Head of caudate nucleus (tissue), 42 donors: ENCODE measurements at places on chromosomes 11 and 22.

DNA sequence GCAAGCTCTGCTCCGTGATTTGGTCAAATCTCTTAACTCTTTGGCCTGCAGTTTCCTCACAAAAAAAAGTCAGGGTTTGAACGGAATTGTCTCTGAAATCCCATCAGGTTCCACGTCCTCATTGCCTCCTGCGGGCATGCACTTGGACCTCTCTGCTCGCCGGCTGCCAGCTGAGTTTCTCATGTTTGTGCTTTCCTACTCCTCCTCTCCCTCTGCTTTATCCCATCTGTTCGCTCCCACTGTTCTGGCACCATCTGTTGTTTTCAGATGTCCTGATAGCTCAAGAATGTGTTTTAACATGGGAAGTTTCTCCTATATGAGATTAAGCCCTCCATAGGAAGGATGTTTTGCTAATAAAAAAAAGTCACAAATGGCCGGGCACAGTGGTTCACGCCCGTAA is 49.4 kb upstream of the ARHGAP42 start:
- no peak for DNase-seq

GRCh38 chr11:114194702-114195101 is 101.5 kb upstream of the NNMT start:
- no peak for DNase-seq

GRCh38 chr11:62905927-62906531 is 15.1 kb downstream of the CHRM1 start:
- peak; percentile 82 for DNase-seq

DNA sequence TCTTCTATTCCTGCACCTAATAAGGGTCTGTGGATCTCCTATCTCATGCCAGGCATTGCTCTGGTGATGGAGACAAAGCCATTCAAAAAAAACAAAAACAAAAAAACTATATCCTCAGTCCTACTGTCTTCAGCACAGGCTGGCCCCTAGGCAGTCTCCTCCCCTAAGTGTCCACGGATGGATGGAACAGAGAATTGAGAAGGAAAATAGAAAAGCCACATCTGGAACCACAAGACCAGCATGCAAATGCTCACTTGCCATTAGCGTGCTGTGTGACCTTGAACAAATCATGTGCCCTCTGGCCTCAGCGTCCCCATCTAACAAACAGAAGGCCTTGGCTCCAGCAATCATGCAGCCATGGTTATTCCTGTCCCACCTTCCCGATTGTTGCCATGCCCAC is 32.7 kb upstream of the CD82 start:
- DNase-seq = no peak

DNA sequence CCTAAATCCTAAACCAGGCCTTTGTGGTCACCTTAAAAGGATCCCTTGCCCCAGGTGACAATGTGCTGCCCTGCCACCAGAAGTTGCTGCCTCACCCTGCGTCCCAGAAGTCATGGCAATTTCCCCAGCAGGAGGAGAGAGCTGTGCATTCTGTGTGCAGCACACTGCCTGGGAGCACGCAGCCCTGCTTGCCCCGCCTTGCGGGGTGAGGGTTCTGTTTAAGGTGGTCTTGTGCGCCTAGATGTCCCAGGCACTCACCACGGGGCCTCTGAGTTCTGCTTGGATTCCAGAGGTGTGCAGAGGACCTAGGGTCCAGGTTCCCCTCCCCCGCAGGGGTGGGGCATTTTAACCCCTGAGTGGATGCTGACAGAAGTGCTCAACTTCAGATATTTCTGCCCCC is 95.0 kb downstream of the GRAMD1B start:
- no peak for DNase-seq
